ENCODE measurements at places on chromosomes 12 and 14.

- DNase-seq = no peak
Observed at GRCh38 chr12:43357141-43357540, 194.9 kb downstream of the ADAMTS20 start.

DNA sequence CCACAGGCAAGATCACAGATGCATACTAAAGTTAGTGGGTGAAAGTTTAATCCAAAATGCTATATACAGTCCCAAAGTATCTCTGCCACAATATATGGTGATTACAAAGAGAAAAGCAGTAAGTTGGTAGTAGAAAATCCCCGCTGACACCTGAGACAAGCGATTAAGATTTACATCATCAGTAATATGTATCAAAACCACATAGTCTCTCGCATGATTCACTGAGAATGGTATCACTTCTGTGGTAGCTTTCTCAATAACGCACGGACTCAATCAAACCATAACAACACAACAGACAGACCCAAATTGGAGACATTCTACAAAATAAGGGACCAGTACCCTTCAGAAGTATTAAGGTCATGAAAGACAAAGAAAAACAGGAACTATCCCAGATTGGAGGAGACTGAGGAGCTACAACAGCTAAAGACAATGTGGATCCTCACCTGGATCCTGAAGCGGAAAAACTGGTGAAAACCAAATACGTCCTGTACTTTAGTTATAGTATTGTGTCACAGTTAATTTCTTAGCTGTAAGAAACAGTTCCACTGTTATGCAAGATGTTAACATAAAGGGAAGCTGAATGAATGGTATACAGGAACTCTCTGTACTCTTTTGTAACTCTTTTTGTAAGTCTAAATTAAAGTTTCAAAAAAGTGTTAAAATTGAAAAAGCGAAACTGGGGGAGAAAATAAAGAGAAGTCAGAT lies 51.0 kb downstream of the SPTLC2 start:
- no peak for DNase-seq

- no peak for DNase-seq
Observed at GRCh38 chr12:96335270-96335669, 65.0 kb downstream of the CDK17 start.

GRCh38 chr12:16261944-16262475 lies 15.5 kb downstream of the SLC15A5 start:
- no peak for DNase-seq

DNA sequence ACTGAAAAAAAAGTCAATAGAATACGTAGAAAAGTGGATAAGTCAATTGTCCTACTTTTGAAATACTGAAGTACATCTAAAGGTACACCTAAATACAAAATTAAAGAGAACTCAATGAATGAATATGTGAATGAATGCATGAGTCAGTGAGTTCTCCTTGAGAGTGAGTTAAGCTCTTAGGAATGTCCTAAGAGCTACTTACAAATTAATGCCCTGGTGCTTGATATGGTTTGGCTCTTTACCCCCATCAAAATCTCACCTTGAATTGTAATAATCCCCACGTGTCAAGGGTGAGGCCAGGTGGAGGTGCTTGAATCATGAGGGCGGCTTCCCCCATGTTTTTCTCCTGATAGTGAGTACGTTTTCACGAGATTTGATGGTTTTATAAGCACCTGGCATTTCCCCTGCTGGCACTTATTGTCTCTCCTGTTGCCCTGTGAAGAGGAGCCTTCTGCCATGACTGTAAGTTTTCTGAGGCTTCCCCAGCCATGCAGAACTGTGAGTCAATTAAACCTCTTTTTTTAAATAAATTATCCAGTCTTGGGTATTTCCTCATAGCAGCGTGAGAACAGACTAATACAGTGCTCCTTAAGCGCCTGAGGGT lies 192.2 kb upstream of the ARHGAP5 start:
- DNase-seq = no peak

GRCh38 chr12:30796891-30797371 lies 42.2 kb upstream of the CAPRIN2 start:
- no peak for DNase-seq

DNA sequence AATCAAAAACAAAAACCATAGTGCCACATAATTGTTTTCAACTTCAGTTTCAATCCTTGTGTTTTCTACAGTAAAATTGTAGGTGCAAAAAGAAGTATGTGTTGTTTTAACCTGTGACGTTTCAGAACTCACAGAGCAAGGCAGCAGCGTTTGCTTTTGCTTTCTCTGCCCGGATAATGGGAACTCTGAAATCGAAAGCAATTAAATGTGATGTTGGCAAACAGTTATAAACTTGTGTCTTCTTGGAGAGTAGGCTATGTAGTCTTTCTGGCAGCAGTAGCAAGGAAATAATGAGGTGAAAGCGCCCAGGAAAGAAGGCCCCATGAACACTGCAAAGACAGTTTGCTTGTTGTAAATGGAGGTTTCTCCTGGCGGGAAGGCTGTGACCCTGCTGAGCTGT lies 39.1 kb downstream of the FNTB start:
- no peak for DNase-seq

DNA sequence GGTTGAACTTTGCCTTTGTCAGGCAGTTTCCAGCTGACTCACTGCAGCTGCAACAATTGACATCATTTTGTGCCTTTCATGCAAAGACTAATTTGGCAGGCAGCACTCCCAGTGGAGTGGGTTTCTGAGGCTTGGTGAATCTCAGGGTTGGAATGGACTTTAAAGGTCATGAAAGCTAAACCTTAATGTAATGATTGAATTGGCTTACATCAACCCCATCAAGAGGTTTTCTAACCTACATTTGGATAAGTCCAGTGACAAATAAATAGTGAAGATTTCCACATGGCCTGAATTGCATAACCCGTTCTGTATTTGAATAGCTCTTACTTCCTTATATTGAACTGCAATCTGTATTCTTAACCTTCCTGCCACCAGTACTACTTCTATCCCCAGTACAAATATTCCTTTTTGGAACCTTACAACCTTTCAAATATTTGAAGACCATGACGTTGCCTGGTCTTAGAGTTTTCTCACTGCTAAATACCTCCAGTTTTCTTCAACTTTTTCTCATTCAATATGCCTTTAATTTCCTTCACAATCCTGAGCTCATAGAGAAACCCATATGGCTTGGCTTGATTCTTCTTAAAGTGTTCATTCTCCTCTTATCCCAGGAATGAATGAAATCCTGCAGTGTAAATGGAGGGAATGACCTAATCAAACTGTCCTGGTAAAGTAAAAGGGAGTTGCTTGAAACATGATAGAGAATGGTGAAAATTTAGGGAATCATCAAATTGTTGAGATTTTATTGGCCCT lies 168.1 kb upstream of the NOVA1 start:
- DNase-seq = no peak

DNA sequence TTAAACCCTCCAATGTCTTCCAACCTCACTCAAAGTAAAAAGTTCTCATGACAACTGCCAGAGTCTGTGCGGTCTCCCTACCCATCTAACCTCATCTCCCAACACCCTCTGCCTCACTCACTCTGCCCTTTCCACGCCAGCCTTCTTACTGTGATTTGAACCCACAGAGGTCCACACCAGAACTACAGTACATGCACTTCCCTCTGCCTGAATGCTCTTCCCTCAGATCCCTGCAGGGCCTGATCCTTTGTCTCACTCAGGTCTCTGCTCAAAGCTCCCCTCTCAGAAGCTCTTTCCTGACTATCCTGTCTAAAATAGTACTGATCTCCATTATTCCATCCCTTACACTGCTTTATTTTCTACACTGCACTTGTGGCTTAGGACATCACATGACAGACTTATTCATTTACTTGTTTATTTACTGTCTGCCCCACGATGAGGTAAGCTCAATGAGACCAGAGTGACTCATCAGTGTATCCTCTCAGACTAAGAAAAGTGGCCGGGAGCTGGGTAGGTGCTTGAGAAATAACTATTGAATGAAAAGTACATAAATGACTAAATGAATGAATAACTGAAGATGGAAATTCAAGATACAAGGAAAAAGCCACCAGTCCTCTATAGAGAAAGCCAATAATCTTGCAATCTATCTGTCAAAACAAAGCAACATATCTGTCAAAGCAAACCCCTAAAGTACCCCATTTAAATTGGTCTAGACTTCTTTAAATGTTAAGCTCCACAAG lies 17.1 kb downstream of the POMT2 start:
- no peak for DNase-seq

DNA sequence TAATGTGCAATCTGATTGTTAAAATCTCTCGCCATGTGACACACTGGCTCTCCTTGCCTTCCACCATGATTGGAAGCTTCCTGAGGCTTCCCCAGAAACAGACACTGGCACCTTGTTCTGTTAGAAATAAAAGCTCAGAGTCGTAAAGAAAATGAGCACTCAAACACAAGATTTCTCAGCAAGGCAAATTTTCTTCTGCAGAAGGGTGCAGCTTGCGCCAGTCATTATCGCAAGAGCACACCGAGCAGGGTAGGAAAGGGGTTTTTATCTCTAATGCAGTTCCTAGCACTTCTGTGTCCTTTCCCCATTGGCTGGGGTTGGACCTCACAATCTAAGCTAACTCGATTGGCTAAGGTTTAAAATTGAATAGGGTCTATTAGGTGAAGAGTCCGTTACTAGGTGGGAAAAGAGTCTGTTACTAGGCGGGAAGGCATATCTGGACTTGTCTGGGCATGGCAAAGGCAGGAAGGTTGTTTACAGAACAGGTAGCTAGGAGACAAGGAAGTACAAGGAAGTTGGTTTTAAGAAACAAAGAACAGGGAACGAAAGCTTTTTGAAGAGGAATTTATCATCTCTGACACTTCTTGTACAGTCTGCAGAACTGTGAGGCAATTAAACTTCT lies 62.6 kb upstream of the BICD1 start:
- no peak for DNase-seq

DNA sequence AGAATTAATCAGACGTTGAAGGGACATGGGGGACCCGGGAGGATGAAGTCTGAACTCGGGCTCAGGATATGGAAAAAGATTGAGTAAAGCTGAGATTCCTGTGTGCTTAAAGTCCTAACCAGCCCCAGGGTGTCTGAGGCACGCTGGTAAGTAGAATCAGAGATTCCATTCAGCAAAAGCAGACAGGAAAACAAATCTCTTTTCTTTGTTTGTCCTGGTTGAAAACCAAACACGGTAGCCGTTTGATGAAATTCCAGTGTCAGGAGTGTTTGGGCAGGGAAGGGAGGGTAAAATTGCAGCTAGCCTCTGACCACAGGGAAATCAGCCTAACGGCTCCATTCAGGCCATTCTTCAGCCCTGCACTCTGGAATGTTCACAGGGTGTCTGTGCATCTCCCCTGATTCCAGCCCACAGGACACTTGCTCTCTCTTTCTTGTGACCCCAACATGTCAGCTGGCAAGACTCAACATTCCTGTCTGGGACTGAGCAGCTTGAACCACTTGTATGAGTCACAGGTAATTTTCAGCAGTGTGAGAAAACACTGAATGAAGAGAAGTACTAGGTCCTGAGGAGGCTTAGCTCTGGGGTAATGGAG lies 31.0 kb downstream of the NINJ2 start:
- DNase-seq = no peak

DNA sequence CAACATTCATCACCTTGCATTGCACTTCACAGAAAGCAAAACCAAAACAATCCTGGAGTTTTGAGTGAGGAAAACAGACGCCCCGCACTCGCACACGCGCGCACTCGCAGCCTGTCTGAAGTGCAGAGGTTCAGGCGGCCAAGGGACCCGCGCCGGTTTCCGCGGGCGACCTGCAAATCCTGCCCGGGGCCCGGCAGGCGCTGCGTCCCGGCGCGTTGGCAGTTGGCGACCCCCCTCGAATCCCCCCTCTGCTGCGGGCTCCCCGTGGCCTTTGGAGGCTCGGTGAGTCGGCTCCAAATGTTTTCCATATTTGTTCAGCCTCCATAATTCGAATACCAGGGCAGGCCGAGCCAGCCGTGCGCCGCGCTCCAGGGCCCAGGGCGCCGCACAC lies at the start of gene SSPN:
TSS of gene SSPN (plus strand) at position 324 of the 391 bp plus-strand sequence. CDS start 100 bp downstream, outside the sequence.
- no peak for DNase-seq

GRCh38 chr14:92610849-92611271 lies 97.3 kb downstream of the RIN3 start:
- no peak for DNase-seq

- peak; percentile 52 for DNase-seq
Observed at GRCh38 chr12:120007272-120007671, 18.2 kb downstream of the BICDL1 start.

- DNase-seq = no peak
Observed at GRCh38 chr12:23860019-23860418, 89.5 kb downstream of the SOX5 start.

DNA sequence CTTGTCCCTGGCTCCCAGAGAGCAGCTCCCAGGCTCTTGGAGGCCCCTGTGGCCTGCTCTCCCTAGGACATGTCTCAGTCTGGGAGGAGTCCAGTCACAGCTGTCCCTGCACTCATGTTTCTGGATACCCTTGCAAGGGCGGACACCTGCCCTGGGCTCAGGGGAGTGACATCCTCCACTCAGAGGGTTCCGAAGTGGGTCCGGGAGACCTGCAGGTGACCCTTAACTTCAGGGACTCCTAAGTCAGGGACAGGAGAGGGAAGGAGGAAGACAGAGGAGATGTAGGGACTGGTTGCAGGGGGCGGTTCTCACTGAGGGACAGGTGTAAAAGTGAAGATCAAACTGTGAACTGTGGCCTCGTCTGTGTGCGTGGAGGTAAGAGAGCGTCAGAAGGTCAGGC lies 37.6 kb downstream of the CACNA2D4 start:
- no peak for DNase-seq

- DNase-seq = no peak
Observed at GRCh38 chr14:74238974-74239847, at the start of gene VSX2. Gene VSX2, plus strand, starts transcription at chr14:74239449. Its CDS starts 113 bp downstream, at chr14:74239562.

DNA sequence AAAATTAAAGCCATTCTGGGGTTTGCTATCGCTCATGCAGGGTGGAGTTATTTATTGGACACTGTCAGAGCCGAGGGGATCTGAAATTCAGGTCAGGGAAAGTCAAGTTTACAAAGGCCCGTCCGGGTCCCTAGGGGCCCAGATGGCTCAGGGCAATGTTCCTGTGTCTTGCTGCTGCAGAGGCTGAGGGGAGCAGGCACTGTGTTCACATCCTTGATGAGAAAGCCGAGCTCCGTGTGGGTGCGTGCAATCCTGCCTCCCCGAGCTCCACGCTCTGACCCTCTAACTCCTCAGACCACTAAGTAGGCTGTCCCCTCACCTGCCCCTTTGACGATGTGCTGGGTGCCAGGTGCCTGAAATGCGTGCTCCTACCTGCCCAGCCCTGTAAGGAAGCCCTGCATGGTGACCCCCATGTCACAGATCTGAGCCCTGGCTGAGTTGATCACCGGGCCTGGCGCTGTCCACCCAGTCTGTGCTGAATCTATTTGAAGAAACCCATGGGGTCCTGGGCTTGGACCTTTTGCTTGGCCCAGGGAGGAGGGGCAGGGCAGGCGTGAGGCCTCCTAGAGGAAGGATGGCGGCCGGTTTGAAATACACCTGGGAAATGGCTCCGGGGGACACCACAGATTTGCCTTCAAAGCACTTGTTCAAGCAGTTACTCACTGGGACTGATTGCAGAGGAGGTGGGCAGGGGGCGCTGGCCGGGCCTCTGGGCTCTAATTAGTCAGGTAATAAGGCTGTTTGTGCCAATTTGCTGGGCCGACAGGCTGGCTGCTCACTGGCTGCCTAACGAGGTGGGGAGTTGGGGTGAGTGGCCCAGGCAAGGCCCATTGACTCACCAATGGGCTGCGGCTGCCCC lies 204.3 kb downstream of the KIF26A start:
- DNase-seq = no peak

Data from activated CD4-positive, alpha-beta T cell treated with anti-CD3 and anti-CD28 coated beads for 24 hours (primary cell).